ENCODE measurements at places on chromosomes 16 and 17.
A peak's percentile ranks its signal among the peaks of the same experiment; 100 is the strongest.

DNA sequence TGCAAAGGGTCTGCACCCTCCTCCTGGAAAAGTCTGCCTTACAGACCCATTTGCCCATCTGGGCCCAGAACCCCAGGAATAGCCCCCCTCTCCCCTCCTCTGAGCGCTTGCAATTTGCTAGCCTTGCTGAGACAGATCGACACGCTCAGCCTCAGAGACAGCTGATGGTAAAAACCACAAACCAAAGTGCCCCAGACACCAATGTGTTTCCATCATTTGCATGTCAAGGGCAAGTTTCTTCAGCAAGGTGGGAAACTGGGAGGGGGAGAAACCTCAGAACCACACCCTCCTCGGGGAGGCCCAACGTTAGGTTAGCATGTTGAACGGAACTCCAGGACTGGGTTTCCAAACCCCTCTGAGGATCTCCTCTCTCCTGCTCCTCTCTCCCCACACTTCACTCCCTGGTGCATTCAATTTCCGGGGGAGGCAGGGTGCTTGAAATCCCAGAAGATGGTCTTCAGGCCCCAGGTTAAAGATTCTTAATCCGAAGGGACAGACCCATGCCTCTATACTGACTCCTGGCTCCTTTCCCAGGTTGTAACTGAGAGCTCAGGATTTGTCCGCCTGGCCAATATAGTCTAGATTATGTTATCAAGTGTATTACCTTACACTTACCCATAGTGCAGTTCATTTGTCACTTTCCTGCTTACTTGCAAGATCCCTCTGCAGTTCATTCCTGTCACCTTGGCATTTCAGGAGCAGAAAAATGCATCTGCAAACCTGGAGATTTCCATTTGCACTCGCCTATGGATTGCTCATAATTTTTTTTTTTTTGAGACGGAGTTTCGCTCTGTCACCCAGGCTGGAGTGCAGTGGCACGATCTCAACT, 1.3 kb upstream of the CUEDC1 start:
- DNase-seq: no peak

GRCh38 chr16:15928261-15929104, 20.9 kb upstream of the ABCC1 start:
- DNase-seq: no peak

DNA sequence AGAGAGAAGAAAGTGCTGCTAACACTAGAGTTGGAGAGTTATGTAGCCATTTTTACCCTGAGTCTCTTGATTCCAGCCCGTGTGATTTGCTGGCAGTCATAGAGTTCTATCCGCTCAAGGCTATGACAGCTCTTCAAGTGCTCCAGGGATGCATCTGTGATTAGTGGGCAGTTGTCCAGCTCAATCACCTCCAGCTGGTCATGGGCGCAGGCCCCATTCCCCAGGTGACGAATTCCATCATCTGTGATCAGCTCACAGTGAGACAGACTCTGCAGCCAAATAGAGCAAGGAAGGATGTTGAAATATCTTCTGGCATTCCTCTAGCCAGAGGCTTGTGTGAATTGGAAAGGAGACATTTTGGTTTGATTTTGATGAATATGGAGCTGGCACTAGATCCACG, 38.4 kb upstream of the STAC2 start:
- DNase-seq: no peak

DNA sequence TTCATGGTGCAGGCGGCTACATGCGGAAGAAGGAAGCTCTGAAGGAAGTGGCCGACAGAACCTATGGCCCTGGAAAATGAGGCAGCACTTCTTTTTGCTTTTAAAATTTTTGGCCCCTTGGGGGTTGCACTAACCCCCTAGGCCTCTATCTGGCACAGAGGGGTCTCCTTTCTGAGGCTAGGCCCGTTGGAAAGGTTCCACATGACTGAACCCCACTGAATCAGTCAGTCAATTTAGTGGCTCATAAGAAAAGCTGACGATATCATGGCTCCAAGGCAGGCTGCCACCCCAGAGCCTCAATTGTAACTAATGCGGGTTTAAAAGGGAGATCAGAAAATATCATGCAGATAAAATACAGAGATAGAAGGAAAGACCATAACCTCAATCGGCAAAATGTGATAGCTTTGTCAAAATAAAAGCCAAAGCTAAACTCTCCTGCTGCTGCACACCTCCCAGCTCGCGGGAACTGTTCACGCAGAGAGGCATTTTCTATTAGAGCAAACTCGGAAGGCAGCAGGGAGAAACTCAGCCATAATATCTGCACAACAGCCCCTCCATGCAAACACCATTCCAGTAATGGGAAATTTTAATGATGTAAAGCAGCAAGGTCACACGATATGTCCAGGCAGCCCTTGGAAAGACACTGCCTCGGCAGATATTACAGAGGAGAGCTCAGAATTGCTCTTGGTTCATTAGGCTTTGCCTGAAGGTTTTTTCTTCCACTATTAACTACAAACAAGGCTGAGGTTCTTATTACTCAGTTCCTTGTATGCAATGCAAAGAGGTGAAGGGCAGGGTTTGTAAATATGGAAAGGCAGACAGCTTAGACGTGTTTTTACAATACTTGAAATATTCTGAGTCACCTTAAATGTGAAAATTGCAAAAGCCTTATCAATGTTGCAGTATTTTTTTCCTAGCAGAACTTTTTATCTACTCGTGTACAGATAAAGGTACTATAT, 200.4 kb upstream of the PMFBP1 start:
- no peak for DNase-seq

DNA sequence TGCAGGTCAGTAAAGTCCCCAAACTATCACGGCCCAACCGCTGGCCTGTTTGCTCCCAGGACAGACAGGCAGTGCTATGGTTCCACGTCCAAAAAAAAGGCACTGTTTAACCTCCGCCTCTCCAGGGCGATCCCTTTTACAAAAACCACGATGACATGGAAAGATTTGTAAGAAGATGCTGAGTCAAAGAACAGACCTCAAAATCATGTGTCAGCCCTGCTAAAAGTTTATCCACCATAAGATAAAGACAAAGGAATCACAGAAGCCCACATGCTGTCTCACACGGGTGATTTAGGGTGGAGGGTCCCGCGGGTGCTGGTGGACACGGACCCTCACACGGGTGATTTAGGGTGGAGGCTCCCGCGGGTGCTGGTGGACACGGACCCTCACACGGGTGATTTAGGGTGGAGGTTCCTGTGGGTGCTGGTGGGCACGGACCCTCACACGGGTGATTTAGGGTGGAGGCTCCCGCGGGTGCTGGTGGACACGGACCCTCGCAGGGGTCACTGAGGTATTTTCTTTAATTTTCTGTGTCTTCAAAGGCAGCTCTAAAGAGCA, 117.2 kb upstream of the METRNL start:
- peak; percentile 60 for DNase-seq

DNA sequence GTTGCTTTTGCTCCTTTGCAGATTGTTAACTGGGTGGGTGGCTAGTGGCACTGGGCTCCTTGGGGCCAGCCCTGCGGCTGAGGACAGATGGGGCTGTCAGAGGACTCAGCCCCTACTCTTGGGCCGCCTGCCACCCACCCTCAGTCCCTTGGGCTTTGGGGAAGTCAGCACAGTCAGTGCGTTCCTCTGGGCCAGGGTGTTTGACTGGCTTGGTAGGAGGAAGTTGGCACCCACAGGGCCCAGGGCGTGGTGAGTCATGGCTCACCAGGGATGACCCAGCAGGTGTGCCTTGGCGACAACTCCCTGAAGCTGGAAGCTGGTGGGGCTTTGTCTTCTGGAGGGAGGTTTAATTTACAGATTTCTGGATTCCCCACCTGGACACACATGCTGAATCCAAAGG, 32.4 kb downstream of the HAPSTR1 start:
- no peak for DNase-seq

DNA sequence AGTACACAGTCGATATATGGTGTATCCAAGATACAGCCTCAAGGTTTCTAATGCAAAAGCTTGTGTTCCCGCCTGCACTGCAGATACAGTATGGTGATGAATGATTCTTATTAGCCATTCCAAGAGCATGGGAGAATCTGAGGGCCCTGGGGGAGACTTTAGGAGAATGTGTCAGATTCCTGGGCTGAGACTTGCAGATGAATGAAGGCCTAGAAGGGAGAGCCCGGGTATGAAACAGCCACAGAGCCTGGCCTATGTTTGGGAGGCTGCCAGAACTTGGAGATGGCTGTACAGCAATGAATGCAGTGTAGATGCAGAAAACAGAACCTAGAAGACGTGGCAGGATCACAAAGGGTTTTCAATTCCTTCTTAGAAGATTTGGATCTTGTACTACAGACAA, 510.7 kb downstream of the HAPSTR1 start:
- DNase-seq: no peak

DNA sequence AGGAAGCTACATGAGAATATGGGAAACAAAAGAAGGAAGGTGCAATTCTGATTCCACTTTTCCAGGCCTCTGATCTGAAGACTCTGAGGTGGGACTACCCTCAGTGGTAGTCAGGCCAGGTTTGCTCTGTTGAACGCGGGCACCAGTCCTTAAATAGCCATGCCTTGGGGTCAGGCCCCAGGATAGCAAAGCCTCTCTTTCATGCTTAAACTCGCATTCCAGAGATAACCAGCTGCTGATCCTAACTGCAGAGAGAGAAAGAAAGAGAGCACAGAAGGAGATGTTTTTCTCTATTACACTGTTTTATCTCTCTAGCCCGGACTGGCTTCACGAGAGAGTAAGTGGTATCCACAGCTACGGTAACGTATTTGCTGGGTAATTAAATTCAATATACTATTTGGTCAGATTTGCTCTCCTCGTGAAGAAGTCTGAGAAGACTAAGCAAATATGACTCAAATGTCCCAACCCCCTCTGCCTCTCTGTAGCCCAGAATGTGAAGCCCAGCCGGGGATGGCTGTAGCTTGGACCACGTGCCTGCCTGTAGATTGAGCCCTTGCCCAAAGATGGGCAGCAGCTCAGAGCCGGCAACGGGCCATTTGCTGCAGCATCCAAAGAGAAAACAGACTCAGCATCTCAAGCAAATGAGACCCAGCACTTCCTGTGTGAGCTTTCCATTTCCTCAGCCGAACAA, 122.2 kb downstream of the SMG6 start:
- peak; percentile 65 for DNase-seq

- no peak for DNase-seq
Observed at GRCh38 chr17:2433696-2434095, 32.8 kb upstream of the MNT start.

GRCh38 chr17:76844846-76845245, 23.4 kb upstream of the MGAT5B start:
- DNase-seq: no peak

GRCh38 chr17:33811004-33811760, 443.9 kb upstream of the CCL2 start:
- no peak for DNase-seq

- DNase-seq: peak; percentile 9
Observed at GRCh38 chr17:75061618-75062017, 14.6 kb downstream of the KCTD2 start.

GRCh38 chr16:29820730-29821642, 724 bp downstream of the MVP start:
- peak; percentile 48 for DNase-seq

DNA sequence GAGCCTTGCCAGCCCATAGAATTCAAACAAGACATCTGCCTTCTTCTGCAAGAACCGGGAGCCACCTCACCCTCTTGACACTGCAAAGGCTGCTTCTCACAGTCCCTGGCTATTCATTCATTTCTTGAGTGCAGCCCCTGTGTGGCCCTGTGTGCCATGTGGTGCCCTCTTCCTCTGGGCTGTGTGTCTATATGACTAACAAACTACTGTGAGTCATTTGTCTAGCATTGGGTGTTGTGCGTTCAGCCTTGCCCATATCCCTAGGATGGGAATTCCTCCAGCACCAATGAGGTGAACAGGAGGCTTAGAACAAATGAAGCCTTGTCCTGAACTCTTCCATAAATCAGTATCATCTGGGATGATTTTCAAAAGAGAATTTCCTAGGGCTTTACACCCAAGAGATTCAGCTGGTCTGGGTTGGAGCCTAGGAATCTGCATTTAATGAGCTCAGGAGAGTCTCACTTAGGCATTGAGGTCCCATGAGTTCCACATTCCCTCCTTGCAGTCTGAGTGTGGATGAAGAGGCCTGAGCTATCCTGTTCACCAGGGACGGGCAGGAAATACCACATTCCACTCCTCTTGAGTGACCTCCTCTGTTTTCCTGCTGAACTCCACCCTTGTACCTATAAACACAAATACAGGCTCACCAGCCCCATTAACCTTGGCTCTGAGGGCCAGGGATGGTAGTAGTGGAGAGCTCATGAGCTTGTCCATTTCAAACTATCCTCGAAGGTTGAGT, 308.7 kb upstream of the N4BP1 start:
- DNase-seq: no peak

- no peak for DNase-seq
Observed at GRCh38 chr17:63450551-63450950, 4.4 kb upstream of the CYB561 start.

DNA sequence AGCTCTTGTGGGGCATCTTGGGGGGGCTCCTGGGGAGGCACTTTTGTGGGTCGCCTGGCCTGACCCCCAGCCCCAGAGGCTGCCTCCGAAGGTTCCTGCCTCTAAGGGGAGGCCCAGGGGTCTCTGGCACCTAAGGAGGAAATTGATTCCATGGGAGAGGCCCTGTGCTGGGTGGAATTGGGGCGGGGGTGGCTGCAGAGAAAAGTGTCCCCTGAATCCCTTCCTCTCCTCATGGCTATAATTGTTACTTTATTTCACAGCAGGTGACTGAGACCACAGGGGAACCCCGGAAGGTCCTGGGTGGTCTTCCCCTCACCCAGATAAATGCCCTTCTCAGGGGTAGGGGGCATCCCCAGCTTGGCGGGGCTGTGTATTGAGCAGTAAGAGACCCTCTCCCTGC, 3.1 kb downstream of the GLIS2 start:
- no peak for DNase-seq

DNA sequence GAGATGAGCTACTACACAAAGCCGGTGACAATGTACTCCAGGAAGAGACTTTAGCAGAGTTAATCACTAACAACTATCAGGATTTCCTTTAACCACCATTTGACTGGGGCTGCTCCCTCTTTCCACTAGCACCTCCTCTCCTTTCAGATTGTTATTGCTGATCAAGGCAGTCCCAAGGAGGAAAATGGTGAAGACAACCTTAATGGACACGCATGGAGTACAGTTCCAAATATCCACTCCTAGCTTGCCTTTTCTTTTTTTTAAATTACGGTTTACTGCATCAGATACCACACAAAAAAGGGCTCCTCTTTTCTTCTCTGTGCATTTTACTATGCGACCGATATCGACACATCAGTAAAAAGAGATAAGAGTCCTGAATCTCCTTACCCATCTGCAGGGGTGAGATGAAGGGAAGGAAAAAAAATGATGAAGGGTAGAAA, 30.9 kb downstream of the FAM222B start:
- DNase-seq: peak; percentile 19

Measured in AG08396 (cell line).